ENCODE measurements at places on chromosomes 12 and 14.

- DNase-seq: no peak
Observed at GRCh38 chr12:109612975-109613502, 39.4 kb downstream of the MVK start.

- peak; percentile 24 for DNase-seq
Observed at GRCh38 chr14:59688224-59689170, 111.9 kb upstream of the CCDC175 start.

- DNase-seq: no peak
Observed at GRCh38 chr14:50758305-50758704, 72.7 kb downstream of the NIN start.

GRCh38 chr14:69366761-69367160 lies 31.3 kb downstream of the ERH start:
- no peak for DNase-seq

DNA sequence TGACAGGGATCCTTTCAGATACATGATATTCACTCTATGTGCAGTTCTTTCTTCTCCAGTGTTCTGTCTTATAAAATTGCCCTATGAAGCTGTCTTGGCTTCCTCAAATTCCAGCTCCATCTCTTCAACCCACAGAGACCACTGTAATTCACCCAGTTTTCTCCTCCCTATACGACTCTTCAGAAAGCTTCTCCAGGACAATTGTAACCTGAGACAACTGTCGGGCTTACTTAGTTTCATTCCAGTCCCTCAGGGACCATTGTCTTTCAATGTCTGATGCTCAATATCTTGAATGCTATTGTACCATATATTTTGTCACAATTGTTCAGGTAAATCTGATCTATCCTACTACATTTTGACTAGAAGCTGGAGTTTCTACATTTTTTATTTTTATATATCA lies 345.3 kb downstream of the RPL10L start:
- no peak for DNase-seq

DNA sequence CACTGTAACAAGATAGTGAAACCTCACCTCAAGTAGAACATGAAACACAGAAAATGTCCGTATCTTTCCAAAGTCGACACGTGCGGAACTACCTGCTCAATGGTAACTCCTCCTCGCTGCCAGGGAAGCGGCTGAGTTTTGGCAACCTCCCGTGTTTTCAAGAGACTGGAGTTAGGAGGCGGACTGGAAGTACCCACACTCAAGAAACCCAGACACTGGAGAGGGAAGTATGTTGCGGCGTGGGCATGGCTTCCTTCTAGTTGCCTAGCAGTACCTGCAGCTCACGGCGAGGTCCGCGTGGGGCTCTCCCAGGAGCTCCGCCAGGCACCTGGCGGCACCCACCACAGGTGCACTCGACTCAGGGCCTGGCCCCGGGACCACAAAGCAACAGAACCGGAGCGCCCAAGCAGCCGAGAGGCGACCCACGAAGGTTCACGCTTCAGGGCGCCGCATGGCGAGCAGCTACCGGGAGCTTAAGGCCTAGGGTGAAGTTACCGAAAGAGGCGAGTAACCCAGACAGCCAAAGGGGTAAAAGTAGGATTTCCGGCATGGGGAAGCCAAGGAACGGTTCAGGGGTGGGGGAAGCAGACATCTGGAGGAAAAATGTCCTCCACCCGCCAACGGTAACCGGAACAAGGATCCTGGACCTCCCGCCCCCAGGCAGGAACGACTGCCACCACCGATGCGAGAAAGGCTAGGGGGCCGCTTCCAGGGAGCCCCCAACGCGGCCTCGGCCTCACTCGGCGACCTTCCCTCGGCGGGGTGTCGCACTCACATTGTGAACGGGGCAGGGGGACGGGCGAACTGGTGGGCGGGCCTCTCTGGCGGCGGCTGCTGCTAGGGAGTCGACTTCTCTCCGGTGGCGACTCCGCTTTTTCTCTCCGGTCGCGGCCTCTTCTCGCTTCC lies 608 bp downstream of the PTGES3 start:
- DNase-seq: no peak

DNA sequence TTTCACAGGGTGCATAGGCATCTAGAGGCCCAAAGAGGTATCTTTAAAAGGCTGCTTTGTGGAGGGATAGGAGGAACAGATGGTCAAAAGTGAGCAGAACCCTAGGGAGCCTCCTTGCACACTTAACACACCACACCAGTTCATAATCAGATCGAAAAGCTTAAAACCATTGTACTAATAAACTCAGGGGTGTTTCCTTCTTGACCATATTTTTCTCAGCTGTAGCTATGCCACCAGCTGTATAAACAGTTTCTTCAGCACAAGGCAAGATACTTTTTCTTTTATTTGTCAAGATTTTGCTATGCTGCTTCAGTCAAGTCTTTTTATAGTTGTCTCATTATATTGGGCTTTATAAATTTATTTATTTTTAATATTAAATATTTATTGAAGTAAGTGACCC lies 88.7 kb downstream of the RIC8B start:
- no peak for DNase-seq

DNA sequence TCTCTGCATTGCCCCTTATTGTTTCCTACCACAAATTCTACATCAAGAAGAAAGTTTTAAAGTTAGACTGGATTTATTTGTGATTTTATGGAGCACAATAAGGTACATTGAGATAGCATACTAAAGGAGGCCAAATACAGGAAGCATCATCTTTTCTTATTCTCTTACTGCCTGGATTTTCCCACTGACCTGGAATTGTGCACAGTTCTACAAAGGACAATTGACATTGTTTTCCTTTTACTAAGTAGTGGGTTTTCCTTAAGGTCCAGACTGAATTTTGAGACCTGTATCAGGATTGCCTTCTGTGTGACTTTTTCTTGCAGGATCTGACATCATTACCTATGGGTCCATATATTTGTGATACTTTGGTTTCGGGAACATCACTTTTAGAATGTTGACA lies 18.8 kb upstream of the ZNF140 start:
- no peak for DNase-seq

GRCh38 chr14:91193069-91193468 lies 51.4 kb downstream of the GPR68 start:
- DNase-seq: no peak

- DNase-seq: no peak
Observed at GRCh38 chr12:46145881-46146280, 123.0 kb downstream of the SLC38A1 start.

DNA sequence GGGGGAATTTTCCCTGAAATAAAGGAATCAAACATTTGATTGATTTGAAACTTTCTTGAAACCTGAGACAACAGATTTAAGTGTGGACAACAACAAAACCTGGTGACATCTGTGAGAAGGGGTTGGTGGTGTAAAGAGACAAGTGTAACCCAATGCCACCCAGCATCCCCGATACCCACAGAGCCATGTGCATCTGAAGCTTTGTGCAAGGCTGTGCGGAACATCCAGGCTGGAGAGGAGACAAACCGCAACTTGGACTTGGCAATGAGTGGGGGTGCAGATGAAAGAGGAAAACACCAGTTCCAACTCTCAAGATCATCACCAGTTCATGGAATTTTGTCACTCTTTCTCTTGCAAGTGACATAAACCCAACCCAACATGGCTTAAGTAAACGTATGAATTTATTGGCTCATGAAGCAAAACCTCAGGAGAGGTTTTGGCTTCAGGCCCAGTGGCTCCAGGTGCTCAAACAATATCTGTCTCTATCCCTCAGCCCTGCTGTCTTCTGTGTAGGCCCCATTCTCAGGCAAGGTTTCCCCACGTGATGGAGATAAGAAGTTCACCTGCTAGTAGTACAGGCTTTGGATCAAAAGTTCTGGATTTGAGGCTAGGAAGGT lies 55.2 kb upstream of the NTF3 start:
- no peak for DNase-seq

- no peak for DNase-seq
Observed at GRCh38 chr14:24690492-24690891, 56.5 kb upstream of the GZMB start.

GRCh38 chr12:50924131-50924438 lies 28.3 kb upstream of the HIGD1C start:
- no peak for DNase-seq

DNA sequence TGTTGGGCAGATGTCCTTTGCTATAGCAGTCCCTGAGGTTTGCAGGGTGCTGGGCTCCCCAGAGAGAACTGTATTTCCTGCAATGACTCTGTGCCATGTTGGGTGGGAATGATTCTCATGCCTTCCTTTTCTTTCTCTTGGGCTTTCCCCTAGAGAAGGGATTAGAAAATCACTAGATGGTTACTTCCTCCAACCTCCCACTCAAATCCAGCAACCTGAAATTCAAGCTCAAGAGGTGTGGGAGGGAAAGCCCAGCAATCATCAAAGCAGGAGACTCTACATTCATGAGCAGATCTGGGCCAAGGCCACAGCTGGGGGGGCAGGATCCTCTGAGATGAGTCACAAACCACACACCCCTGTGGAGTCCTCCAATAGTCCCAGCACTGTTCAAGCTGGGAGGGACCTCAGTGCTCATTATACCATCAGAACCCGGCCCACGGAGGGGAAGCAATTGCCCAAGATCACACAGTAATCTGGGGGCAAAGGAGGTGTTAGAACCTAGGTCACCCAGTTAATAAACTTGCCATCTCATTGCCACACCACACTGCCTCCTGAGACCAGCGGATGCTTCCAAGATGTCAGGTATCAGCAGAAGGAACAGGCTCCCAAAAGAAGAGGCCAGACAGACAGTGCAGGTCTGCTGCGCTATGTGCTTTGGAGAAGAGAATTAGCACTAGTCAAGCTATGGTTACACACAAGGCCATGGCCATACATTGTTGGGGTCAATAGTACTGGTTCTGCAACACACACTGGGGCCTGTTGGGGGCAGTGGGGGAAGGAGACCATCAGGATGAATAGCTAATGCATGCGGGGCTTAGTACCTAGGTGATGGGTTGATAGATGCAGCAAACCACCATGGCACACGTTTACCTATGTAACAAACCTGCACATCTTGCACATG lies 65.7 kb downstream of the TTC9 start:
- peak; percentile 27 for DNase-seq

- no peak for DNase-seq
Observed at GRCh38 chr14:96166461-96167223, 38.0 kb upstream of the BDKRB2 start.

DNA sequence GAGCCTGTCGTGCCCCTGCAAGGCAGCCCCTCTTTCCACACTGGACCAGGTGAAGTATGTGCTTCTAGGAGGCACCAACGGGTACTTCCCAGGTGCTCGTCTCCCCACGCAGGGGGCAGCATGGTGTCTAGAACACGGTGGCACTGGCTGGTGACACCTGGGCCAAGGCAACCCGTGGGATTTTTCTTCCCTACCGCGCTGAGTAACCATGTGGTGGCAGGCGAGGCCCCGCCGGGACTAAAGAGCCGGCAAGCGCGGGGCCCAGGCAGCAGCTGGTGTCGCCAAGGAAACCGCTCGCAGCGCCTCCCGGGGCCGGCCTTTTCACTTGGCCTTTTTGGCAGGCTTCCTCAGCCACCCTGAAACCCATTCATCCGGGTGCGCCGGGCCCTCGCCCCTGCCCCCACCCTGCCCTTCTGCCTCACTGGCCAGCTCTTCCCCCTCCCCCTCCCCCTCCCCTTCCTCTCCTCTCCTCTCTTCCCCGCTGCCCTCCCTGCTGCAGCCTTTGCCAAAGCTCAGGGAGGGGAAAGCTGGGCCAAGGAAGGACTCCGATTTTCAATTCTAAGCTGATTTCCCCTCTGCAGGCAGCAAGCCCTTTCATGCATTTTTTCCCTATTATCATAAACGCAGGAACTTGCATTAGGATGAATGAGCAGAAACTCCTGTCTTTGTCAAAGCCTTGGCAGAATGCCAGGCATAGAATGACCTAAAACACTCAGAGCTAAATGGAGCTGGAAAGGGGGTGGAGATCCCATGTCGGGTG lies 81.2 kb downstream of the IRF2BPL start:
- peak; percentile 87 for DNase-seq

DNA sequence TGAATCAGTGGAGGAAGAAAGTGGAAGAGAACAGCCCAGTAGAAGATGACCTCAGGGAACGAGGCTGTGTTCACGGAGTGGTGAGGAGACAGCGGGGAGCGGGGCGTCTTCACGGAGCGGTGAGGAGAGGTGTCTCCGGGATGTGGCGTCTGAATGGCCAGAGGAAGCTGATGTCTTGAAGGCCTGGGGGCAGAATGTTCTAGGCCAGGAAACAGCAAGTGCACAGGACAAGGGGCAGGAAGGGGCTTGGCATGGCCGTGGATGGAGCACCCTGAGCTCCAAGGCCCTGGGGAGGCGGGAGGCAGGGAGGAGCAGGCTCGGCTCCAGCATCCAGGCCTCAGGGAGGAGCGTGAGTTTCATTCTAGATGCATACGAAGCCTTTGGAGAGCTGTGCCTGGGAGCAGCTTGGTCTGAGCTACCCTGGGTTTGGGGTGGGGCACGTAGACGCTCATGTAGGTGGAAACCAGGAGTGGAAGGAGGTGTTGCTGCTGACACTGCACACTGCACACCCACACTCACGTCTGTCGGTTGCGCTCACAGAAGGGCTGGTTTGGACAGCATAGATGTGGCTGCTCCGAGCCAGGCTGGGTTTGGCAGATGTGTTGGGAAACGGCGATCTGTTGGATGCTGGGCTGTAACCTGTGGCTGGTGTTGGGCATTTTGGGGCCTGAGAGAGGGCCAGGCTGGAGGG lies 131.6 kb downstream of the ADGRD1 start:
- DNase-seq: no peak

GRCh38 chr14:90382491-90383125 lies 14.2 kb upstream of the CALM1 start:
- peak; percentile 42 for DNase-seq

DNA sequence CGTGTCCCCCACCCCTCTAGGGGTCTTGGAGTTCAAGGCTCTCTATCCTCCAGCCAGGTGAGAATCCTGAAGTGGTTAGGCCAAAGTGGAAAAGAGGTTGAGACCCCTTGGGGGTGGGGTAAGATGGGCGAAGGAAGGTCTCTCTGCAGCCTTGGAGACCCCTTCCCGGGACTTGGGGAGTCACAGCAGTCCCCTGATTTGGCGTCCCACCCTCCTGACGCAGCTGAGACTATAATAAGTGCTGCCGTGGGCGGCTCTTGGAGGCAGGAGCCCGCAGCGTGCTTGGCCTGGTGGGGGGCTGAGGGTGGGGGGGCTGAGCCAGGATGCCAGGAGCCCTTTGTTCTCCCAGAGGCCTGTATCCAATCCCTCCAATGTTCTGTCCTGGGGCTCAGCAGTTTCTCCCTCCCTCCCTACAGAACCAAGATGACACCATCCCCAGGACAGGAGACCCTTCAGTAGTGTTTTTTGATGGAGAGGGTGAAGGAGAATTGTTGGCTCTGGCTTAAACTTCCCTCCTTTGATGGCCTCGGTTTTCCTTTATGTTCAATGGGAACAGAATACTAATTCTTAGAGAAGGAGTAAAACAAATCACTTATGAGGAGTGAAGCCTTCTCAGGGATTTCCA lies 1.5 kb upstream of the AGAP2 start:
- DNase-seq: no peak

DNA sequence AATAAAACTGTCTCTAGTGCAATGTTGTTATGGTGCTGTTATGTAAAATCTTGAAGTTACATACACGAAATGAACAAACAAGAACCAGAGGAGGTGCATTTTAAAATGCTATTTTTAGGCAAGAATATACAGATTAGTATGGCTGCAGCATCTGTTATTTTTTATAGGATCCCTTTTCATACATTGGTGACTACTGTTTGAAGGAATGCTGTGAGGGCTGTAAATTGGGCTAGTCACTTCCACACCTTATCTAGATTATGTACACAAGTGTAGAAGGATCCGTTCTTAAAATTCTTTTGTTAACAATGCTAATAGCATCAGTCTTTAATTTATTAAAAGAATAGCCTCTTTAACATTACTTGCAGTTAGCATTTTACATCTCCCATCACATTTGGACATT lies 284.3 kb upstream of the MDGA2 start:
- DNase-seq: no peak
